GM23248 (cell line): ENCODE measurements at places on chromosomes 6 and 20.

DNA sequence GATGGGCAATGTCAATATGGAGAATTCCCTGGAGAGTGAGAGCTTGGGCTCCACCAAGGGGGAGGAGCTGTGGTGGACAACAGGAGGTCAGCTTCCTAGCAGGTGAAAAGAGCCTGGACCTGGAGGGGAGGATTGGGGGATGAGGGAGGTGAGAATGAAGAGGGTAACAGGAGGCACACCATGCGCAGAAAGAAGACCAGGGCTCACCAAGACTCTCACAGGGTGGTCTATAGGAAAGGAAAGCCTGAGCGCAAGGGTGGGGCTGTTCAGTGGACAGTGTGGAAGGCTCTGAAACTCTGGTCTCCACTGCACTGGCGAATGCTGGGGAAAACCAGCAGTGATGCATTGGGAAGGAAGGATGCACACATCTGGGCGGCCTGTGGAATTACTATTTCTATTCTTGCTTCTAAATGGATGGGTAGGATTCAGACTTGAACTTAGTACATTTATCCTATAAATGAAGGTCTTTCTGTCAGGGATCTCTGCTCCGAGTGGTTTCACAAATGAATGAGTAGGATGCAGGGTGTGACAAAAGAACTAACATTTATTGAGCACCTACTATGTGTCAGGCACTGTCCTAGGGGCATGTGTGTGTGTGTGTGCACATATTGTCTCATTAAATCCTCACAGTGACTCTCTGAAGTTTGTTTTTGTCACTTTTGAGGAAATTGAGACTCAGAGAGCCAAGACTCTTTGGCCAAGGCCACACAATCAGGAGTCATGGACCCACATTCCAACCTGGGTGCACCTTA lies 152.7 kb downstream of the CD83 start:
- DNase-seq: no peak

GRCh38 chr6:6721606-6722005 lies 133.1 kb downstream of the LY86 start:
- DNase-seq: no peak

DNA sequence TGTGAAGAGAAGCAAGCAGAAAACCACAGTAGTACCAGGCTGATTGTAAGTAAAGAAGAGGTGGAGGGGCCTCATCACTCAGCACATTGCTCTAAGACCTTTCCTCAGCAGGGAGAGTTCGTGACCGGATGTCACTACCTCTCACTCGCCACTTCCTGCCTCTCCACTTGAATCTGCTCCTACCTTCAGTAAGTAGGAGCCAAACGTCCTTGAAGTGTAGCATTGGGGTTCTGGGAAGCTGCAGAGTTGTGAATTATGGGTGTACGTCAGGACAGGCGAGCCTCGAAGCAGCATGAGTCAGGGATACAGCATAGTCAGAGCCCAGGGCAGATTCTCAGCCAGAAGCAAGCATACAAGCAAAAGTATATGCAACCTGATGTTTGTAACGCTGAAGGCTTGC lies 224.9 kb downstream of the PHACTR1 start:
- DNase-seq: peak; percentile 58

DNA sequence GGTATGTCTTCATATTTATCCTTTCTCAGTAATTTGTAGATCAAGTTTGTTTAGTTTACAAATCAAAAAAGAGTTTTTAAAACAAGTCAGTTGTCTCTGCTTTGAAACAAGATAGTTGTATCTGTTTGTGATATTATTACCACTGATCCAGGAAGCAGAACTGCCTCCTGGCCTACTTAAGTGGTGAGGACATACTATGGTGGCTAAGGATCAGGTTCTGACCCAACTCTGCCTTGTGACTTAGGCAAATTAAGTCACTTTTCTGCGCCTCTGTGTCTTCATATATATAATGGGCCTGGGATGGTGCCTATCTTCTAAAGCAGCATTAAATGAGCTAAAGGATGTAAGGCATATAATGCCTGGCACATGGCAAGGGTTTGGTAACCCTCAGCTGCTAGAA lies 8.7 kb downstream of the ANKS1A start:
- no peak for DNase-seq

- DNase-seq: no peak
Observed at GRCh38 chr6:142857796-142858555, 87.0 kb downstream of the HIVEP2 start.

- peak; percentile 17 for DNase-seq
Observed at GRCh38 chr20:32626859-32627636, 41.9 kb upstream of the NOL4L start.

- DNase-seq: no peak
Observed at GRCh38 chr6:13355999-13356785, 27.9 kb upstream of the TBC1D7 start.

GRCh38 chr6:102051001-102051400 lies 657.5 kb downstream of the GRIK2 start:
- no peak for DNase-seq

DNA sequence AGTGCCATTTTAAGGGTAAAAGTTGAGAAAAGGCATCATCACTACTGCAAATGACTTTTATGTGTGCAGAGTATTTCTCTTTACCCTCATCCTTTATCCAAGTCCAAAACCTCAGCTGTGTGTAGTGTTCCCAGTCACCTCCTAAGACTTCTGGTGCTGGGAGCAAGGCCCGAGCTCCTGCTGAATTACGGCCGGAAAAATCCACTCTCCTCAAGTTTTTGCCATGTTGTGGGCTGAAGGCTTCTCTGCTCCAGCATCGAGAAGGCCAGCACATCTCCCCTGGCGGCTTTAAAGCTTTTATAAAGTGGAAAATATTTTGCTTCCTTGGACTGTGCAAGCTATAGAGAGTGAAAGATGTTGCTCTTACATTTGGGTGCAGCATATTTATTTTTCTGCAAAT lies 153.2 kb upstream of the THBS2 start:
- DNase-seq: peak; percentile 33

- no peak for DNase-seq
Observed at GRCh38 chr6:100731411-100731810, 149.7 kb downstream of the ASCC3 start.

- DNase-seq: no peak
Observed at GRCh38 chr6:2118136-2118535, 127.3 kb downstream of the GMDS start.

DNA sequence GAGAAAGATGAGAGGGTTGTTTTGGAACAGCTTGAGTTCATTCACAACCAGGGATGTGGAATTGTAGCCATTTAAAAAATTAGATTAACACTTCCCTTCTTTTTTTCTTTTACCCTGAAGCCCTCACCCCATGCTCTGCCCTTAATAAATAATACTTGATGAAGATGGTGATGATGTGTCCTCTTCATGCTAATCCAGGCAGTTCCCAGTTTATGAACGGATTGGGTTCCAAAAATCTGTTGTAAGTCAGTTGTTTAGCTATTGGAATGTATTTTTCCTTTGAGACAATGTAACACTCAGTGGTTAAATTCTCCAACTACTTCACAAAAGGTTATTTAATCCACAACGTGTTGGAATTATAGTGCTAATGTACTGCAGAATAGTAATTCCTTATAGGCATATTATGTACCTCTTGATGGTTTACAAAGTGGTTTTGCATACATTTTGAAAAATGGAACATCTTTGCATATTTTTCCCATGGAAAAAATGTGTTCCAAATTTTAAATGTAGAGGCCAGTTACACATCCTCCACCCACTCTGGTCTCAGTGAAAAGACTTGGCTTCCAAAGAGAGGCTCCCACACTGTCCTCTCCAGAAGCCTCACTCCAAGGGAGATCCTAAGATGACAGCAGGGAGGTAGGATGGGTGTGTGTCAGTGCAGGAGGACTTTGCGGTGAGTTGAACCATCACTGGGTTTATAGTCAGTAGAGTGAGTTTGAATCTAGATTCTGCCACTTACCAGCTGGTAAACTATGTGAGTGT lies 45.8 kb upstream of the CEP162 start:
- no peak for DNase-seq

- no peak for DNase-seq
Observed at GRCh38 chr20:63129991-63130657, 85.8 kb downstream of the YTHDF1 start.

- DNase-seq: no peak
Observed at GRCh38 chr6:108555399-108556052, 5.2 kb upstream of the FOXO3 start.

DNA sequence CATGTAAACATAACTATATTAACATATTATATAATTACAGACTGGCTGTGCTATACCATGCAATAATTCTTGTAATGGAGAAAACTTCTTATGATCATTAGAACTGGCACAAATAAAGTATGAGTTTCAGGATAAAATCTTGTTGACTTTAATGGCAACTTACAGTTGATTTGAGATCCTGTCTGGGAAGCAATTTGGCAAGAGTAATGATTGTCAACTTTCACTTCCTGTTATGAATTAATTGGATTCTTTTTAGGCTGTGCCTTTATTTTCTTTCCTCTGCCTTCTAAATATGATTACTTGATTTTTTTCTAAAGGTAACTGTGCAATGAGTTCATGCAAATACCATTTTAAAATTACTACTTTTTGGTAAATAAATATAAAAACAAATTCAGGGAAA lies 158.1 kb upstream of the B3GAT2 start:
- DNase-seq: no peak

GRCh38 chr6:87029711-87030314 lies 65.1 kb downstream of the CGA start:
- DNase-seq: peak; percentile 70

- peak; percentile 13 for DNase-seq
Observed at GRCh38 chr6:148455225-148455624, 112.6 kb downstream of the SASH1 start.

DNA sequence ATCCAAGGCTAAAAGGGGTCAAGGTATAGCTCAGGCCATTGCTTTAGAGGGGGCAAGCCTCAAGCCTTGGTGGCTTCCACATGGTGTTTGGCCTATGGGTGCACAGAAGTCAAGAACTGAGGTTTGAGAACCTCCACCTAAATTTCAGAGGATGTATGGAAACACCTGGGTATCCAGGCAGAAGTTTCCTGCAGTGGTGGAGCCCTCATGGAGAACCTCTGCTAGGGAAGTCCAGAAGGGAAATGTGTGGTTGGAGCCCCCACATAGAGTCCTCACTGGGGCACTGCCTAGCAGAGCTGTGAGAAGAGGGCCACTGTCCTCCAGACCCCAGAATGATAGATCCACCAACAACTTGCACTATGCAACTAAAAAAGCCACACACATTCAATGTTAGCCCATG lies 678.7 kb upstream of the ADGRB3 start:
- no peak for DNase-seq

GRCh38 chr6:1930356-1930755 lies 315.0 kb downstream of the GMDS start:
- peak; percentile 16 for DNase-seq

DNA sequence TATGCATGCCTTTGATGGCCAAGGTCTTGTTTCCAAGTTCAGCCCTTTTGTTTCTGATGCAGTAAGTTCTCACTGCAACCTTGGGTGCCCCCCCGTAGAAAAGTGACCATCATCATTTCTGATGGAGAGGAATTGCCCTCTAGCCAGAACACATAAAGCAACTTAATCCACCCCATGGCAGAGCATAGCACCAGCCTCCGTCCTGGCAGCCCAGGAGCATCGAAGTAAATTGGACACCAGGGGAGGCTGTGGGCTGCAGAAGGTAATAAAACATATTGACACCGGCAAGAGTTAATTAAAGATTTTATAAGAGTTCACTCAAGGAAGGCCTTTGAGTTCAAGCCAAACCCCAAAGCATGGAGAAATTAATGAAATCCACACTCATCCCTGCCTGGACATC lies 39.2 kb upstream of the CST7 start:
- DNase-seq: no peak

- no peak for DNase-seq
Observed at GRCh38 chr6:10151144-10151915, 263.5 kb downstream of the TFAP2A start.

DNA sequence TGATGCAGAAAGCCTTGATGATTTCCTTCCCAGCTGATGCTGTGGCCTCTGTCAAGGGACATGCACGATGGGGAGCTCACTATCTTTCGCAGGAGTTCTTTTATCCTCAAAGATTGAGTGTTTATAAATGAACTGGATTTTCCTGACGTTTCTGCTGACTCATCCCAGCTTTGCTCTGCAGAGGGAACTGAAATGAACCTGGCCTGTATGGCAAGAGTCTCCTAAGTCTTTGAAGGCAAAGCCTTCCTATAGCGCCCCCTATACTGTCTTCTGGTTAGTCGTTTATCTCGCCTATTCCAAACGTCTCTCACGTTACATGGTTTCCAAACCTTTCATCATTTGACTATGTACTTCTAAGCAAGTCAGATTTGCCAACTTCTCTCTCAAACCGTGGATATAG lies 565.3 kb downstream of the KIF16B start:
- no peak for DNase-seq

- no peak for DNase-seq
Observed at GRCh38 chr6:123636782-123637181, at the start of gene TRDN. TSS of gene TRDN (minus strand) at chr6:123636950. CDS start at chr6:123636775, 175 bp downstream.

- DNase-seq: no peak
Observed at GRCh38 chr20:58709013-58709702, 16.6 kb downstream of the NPEPL1 start.

DNA sequence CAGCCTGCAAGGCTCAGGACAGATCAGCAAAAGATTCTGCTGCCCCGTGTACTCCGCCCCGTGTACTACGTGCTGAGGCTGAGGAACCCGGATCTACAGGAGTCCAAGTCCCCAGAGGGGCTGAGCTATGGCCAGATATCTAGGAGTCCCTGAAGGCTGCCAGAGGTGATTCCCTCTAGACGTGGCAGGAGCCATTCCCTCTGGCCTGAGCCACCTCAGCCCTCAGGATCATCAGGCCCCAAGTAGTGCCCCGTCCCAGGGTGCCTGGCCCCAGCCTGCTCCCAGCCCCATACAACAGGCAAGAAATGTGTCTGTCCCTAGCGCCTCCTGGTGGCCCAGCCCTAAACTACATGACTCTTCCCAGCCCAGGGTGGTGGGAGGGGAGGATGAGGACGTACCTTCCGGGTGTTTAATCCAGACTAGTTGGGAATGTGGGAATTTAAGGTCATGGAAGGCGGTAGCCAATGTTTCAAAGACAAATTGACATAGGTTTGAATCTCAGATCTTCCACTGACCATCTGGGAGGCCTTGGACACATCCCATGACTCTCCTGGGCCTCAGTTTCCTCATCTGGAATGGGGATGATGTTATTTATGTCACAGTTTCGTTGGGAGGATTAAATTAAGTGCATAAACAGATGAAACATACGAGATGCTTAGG lies 49.4 kb upstream of the PTPN1 start:
- peak; percentile 77 for DNase-seq

DNA sequence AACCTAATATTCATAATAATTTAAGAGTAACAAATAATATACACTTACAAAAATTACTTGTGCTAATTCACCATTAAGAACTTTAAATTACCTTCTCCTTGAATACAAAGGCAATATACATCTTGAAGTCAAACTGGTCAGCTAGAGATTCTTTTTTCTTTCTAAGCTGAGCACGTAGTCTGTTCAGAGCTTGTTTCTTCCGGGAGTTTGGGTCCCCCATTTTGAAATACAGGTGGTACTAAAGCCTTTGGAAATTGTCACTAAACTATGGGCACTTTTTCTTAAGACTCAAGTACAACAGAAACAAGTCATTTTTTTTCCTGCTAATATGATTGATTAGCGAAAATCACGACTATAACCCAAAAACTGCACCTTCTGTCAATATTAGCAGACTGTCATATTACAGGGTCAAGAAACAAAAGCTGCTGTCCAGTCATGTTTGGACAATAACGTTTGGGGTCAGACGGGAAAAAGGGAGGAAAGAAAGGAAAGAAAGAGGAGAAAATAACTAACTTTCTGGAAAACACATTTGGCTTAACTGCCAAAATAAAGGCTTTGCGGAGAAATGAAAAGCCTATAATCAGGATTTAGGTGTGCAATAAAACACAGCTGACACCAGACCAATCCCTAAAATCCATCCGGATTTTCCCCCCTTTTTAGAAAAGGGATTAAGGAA lies 367 bp downstream of the C6orf62 start:
- no peak for DNase-seq

- no peak for DNase-seq
Observed at GRCh38 chr20:59074456-59074855, 31.9 kb upstream of the PRELID3B start.
